ENCODE measurements at places on chromosomes 5 and 9.

DNA sequence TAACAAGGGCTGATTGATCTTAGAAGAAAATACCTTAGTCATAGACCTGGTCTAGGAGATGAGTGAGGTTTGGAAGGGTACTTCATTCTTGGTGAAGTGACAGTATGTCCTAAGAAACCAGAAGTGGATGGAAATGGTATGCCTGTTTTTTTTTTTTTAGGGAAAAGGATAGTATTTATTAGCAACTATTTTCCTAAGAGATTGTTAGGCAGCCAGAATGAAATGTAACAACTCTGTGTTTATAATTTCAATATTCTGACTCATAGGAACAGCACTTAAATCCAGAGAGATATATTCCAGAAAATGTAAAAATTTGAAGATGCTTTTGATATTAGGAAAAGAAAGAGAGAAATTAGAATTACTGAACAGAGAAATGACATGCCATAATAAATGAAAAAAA lies 21.2 kb upstream of the ARL14EPL start:
- DNase-seq, result no peak

- no peak for DNase-seq
These were observed 36.9 kb upstream of the SLC1A3 start for GRCh38 chr5:36569491-36569890.

- DNase-seq, result no peak
These were observed 23.1 kb downstream of the CCNJL start for GRCh38 chr5:160289356-160289651.

DNA sequence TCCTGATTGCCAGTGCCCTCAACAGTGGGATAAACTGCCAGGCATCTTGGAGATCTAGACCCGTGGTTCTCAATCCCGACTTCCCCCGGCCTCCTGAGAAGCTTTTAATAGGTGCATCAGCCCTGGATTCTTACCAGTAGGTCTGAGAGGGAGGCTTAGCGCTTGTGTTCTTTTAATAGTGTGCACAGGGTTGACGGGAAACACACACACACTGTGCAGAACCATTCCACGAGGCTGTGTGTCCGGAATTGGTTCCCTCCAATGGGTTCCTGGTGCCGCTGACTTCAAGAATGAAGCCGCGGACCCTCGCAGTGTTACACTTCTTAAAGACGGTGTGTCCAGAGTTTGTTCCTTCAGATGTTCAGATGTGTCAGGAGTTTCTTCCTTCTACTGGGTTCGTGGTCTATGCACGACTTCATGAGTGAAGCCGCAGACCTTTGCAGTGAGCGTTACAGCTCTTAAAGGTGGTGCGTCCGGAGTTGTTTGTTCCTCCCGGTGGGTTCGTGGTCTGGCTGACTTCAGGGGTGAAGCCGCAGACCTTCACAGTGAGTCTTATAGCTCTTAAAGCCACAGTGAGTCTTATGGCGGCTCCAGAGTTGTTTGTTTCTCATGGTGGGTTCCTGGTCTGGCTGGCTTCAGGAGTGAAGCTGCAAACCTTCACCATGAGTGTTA lies 46.6 kb upstream of the PRSS3 start:
- DNase-seq, result no peak

- no peak for DNase-seq
These were observed 133.1 kb upstream of the MAP1B start for GRCh38 chr5:71974165-71974564.

GRCh38 chr5:60887746-60888145 lies 43.7 kb upstream of the ELOVL7 start:
- DNase-seq, result no peak

- no peak for DNase-seq
These were observed 30.0 kb downstream of the RBM27 start for GRCh38 chr5:146233441-146233840.

DNA sequence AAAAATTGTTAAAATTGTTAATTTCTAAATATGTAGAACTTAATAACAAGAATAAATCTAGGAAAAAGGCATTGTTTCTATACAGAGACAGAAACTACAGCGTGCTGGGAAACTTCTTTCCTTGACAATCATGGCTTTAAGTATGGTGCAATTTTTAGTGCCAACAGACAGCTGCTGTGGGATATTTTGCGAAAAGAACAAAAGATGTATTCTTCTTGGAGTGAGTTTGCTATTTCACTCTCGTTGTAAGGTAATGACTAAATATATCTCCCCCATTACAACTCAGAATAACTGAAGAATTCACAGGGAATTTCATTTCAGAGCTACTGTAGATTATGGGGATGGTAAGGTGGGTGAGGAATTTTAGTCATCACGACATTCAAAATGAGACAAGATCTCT lies 2055.0 kb upstream of the ACO1 start:
- DNase-seq, result no peak

DNA sequence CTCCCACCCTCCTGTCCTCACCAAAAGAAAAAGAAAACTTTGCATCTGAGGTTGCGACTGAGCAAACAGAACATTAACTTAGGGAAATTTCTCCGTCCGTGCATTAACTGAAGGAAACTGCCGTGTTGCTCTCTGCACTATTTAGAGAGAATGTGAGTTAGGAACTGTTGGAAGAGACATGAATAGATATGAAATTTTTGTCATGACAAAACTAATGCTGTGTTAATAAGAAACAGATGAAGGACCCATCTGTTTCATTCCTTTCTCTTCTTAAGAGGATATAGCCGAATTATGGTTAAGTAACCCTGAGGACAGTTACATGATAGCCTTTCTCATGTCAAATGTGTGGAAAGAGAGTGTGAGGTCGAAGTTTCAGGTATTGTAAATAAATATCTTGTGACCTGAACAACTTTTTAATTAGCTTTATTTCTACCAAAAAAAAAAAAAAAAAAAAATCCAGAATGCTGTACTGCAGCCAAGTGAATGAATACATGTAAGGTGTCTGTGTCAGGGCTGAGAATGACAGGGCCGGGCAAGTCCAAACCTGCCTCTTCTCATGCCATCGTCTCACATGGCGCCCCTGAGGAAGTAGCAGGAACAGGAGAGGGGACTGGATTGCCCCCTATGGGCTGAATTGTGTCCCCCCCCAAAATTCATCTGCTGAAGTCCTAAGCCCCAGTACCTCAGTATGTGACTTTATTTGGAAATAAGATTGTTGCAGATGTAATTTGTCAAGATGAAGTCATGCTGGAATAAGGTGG lies 35.6 kb upstream of the ANKRD33B start:
- no peak for DNase-seq

GRCh38 chr5:105167092-105167491 lies 1604.5 kb upstream of the NUDT12 start:
- no peak for DNase-seq

DNA sequence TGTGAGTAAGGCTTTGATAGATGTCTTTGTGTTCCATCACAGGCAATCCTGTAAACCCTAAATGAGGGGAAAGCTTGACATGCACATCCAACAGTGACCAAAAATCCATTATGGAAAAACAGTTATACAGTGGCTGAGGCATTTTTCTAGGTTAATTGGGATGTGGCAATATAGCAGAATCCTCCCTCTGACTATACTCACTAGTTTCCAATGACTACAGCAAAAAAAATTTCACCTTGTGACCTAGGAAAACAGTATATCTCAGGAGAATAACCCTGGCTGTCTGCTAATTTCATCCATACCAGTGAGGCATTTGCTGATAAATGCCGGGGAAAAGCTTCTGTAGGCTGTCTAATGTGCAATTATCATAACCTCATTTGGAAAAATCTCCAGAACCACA lies 49.9 kb upstream of the SNCAIP start:
- DNase-seq, result no peak

- no peak for DNase-seq
These were observed 67.9 kb upstream of the PRR16 start for GRCh38 chr5:120396186-120396585.

GRCh38 chr5:113256671-113257452 lies 177.9 kb downstream of the TSSK1B start:
- DNase-seq, result no peak

DNA sequence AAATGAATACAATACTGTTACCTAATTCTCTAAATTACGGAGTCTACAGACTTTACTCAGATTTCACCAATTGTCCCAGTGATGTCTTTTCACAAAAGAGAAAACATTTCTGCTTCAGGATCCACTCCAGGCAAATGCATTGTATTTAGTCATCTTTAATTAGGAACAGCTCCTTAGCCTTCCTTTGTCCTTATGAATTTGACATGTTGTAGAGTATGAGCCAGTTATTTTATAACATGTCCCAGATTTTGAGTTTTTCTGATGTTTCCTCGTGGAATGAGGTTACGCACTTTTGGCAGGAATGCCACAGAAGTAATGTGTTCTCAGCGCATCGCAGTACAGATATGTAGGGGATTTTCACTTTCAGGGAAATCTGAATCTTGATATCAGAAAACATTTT lies 10.5 kb downstream of the HABP4 start:
- no peak for DNase-seq

DNA sequence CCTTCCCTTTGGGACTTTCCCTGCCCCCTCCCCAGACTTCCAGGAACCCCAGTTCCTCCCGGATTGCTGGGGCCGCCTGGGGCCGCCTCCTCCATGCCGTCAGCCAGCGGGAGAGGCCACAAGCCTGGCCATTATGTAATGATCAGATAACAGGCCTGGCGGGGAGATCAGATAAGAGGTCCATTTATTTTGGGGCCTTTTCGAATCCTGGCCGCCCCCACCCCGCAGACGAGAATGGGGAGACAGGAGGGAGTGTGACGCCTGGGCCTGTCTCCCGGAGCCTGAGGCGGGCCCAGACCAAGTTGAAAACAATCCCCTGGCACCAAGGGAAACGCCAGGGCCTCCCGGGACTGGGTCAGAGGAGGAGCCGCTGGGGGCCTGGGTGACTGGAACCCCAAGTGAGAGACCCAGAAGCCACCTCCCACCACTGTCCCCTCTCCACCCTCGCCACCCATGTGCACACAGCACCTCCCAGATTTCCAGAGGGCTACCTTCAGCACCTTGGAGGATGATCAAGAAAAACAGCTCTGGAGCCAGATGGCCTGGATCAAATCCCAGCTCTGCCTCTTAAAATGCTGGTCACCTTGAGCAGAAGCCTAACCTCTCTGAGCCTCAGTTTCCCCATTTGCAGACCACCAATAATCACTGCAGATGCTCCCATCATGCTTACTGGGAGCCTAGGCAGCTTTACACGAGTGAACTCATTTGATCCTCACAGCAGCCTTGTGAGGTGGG lies 7.8 kb downstream of the ENG start:
- no peak for DNase-seq

- DNase-seq, result no peak
These were observed 13.7 kb downstream of the KCNV2 start for GRCh38 chr9:2730971-2731370.

DNA sequence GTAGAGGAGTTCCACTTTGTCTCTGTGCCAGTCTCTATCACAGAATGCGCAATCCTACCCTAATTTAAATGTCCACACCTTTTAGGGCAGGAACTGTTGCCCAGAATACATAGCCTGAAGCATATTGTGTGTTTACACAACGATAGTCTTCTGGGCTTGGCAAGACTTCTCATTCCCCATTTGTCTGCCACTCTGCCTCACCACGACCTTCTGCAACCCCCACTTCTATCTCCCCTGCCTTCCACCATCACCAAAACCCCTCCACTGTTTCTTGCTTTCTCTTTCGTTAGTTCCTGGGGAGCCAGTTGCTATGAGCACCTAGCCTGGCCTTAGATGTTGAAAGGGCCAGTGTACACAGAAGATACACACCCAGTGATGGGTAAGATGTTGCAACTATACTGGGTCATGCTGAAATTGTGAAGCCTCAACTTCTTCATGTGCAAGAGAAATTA lies 883 bp upstream of the RNF145 start:
- peak; percentile 41 for DNase-seq

GRCh38 chr5:120314191-120314590 lies 149.9 kb upstream of the PRR16 start:
- no peak for DNase-seq

DNA sequence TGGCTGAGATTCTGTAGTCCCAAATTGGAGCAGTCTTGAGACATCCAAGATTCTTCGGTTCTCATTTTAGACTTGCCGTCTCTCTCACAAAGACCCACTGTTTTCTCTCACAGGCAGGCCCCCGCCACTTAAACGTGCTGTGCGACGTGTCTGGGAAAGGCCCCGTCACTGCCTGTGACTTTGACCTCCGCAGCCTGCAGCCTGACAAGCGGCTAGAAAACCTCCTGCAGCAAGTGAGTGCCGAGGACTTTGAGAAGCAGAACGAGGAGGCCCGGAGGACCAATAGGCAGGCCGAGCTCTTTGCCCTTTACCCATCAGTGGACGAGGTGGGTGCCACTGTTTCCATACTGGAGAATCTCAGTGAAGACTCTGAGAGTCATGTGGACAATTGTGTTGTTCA lies 97.2 kb downstream of the DOCK8 start:
- DNase-seq, result no peak

- no peak for DNase-seq
These were observed 150.2 kb downstream of the TRIM32 start for GRCh38 chr9:116837018-116837989.

DNA sequence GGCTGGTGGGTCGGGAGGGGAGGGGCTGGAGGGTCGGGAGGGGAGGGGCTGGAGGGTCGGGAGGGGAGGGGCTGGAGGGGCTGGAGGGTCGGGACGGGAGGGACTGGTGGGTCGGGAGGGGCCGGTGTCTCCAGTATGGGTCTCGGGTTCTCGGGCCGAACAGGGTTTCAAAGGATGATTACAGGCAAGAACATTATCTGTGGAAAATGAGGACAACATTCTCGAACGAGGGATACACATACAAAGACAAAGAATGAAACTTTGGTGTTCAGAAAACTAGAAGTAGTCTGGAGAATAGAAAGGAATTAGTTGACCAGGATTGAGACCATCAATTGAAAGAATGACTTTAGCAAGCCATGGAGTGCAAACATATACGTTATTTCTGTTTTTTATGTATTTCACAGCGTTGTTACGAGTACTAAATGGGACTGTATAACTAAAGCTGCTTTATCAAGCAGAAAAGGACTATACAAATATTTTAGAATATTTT lies 360 bp upstream of the ZCCHC10 start:
- no peak for DNase-seq

- no peak for DNase-seq
These were observed 670 bp downstream of the CCDC171 start for GRCh38 chr9:15553528-15553898.

DNA sequence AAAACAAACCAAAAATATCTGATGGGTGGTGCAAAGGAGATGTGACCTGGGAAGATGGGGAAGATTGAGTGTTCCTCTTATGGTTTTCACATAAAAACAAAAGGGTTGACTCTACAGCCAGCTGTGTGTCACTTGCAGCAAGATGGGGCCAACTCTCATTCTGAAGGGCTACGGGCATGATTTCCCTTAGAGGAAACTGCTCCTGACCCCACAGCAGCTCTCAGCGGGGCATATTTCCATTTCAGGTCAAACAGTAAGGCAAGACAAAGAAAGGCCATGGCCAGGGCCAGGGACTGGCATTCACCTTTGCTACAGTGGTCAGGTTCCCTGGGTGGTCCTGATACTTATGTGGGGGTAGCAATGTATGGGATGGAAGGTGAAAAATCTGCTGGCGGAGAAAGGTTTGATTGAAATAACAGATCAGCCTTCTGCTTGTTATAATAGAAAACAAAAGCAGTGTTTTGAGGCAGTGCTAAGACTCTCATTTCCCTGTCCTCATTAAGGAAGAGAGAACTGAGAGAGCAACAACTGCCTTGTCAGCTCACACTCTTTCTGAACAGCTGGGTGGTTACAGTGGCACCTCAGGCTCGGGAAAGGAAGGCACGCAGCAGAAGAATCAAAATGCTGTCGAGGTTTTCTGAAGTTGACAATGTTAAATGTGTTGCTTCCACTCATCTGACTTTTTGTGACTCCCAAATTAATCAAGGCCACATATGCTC lies 120.7 kb upstream of the PCA3 start:
- no peak for DNase-seq

Measured in NCI-H2081 treated with DMSO at 0.1 percent for 48 hours (cell line).